ENCODE measurements at places on chromosomes 5 and 9.

GRCh38 chr5:146042628-146043279 is 62.6 kb downstream of the PLAC8L1 start:
- no peak for DNase-seq

- no peak for DNase-seq
Observed at GRCh38 chr5:145294331-145294730, 540.8 kb downstream of the PRELID2 start.

DNA sequence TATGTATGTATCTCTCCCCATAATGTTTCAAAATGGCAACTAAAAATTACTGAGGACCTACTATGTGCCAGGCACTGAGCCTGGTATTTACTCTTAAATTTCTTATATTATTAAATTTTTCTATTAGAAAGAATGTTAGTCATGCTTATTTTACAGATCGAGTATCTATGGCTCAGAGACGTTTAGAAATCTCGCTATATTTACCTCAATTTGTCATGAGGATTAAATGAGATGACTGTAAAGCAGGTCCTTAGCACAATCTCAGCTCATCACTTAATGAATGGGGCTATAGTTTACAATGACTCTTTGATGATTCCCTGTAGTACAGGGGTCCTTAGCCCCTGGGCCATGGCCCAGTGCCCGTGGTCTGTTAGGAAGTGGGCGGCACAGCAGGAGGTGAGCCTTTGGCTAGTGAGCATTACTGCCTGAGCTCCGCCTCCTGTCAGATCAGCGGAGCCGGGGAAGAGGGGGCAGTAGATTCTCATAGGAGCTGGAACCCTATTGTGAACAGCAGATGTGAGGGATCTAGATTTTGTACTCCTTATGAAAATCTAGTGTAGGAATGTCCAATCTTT is 15.5 kb downstream of the ENC1 start:
- DNase-seq: no peak

- no peak for DNase-seq
Observed at GRCh38 chr5:30600892-30601291, 592.6 kb upstream of the CDH6 start.

DNA sequence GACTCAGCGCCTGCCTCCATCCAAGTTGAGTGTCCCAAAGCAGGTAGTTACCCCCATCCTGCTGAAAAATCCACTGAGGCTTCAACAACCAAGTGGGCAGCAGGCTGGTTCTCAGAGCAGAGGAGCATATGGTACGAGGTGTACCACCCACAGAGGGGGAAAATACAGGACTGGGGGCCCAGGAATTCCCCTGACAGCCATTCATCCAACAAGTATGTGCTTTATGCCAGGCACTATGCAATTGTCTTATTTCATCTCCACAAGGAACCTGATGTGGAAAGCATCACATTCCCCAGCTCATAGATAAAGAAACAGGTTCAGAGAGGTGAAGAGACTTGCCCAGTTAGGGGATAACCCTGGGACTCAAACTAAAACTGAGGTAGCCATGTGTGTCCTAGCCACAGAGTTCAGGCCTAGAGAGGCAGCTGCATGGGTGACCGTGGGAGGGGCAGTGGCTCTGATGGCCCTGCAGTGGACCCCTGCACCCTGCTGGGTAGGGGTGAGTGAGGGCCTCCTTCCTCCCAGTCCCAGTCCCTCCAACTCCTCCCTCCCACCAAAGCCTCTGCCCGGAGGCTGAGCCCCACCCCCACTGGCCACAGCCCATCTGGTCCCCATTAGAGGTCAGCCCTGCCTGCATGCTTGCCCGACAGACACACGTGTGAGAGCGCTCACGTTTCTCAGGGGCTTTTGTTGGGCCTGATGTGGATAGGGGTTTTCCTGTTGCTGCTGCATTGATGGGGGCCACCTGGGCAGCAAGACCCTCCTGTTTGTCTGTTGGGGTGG is 11.5 kb downstream of the PDLIM4 start:
- peak; percentile 45 for DNase-seq

DNA sequence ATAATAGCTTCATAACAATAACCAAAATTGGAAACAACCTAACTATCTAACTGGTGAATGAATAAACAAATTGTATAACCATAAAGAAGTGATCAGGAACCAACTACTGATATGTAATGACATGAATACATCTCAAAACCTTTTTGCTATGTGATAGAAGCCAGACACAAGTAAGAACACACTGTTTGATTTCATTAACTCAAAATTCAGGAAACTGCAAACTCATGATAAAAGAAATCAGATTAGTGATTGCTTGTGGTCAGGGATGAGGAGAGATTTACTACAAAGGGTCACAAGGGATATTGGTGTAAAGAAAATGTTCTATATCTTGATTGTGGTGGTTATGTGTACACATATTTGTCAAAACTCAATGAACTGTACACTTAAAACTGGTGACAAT is 22.6 kb upstream of the BRINP1 start:
- no peak for DNase-seq
